Activated naive CD4-positive, alpha-beta T cell (primary cell): ENCODE measurements at places on chromosomes 2 and 18.

- DNase-seq, result no peak
These were observed 1.2 kb upstream of the ERFE start for GRCh38 chr2:238157506-238158017.

GRCh38 chr2:120990451-120990871, 254.8 kb downstream of the GLI2 start:
- no peak for DNase-seq

GRCh38 chr2:134594399-134594798, 124.4 kb downstream of the TMEM163 start:
- no peak for DNase-seq

DNA sequence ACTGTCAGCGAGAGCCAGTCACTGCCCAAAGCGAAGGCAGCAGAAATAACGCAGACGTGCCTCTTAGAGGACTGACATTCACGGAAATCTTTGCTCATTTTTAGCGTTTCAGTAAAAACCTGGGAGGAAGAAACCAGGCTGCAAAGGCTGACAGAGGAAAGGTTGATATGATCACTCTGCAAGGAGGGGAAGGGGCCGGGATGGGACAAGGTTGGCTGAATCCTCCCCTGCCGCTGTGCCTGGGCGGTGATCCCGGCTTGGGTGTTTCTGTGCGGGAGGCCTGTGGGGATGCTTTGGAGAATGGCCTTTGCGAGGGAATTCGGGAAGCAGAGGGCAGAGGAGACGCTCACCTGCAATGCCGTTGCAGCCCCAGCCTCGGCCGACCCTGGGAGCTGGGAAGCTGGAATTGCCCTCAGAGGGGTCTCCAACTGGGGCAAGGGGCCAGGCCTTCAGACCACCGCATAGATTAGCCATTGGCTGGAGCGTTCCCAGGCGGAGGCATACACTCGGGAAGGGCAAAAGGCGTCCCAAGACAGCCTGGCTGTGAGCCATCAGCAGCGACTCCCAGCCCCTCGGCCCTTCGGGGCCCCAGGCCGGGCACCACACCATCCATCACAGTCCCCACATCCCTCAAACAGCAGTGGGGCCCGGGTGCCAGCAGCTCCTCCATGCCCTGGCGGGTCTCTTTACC, 111.7 kb upstream of the GPC1 start:
- no peak for DNase-seq

DNA sequence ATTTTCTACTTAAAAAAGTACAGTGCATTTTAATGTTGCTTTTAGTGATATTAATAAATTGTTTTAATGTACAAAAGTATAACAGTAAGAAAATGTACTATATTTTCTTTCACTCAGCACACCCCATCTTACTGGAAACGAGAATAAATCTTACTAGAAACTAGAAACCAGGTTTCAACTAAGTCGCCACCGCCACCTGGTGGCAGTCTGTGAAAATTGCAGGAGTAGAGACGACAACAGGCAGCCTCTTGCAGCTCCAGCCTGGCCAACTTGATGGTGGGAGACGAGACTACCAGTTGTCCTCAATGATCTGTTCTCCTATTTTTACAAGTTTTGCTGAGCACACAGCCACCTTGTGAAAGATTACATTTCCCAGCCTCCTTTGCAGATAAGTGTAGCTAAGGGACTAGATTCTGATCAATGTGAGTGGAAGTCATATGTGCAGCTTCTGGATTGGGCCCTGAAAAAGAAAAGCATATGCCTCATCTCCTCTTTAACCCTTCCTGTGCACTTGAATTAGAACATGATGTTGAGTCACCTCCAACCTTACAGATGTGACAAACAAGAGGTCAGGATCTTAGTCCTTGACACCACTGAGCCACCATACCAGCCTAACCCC, 8.7 kb downstream of the OTOF start:
- no peak for DNase-seq

DNA sequence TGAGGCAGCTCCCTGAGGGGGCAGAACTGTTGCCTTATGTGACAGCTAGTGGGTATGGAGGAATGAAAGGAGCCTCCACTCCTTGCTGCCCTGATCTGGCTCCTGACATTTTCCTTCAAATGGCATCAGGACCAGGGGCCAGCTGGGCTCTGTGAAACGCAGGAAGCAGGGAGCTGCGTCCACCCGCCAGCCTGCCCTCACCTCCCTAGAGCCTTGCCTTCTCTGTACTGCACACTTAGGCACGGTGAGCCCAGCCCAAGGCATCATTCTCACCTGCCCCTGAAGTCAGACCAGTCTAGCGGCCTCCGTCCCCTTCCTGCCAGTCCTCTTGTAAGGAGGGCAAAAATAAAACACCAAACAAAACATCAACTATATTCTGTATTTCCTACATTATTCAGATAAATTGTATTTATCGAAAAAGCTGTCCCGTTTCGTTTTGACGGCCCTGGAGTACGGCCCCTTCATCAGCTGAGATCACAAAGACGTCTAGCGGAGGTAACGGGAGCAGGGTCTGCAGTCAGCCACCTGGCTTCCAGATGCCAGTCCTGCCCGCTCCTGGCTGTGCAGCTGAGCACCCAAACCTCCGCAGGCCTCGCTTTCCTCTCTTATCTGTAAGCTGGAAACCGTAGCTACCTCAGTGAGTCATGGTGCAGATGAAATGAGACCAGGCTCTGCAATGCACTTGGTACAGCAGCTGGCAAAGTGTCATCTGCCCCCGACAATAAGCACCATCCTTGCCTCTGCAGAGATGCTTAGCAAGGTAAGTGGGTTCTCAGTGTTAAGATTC, 6.9 kb upstream of the CTDP1 start:
- no peak for DNase-seq

DNA sequence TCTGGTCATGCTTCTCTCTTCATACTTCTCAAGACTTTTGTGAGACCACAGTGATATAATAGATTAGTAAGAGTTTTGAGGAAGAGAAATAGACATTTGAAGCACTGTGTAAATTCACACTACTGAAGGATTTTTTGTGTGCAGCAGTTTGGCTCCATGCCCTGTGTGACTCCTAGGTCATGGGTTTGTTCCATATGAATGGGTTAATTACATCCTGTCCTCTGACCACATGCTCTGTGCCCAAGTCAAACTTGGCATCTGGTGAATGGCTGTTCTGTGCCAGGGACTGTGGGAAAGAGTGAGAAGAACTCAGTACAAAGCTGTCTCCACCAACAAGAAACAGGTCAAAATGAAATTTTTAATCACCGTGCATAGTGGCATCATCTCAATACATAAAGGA, 304.0 kb downstream of the LNPK start:
- no peak for DNase-seq

DNA sequence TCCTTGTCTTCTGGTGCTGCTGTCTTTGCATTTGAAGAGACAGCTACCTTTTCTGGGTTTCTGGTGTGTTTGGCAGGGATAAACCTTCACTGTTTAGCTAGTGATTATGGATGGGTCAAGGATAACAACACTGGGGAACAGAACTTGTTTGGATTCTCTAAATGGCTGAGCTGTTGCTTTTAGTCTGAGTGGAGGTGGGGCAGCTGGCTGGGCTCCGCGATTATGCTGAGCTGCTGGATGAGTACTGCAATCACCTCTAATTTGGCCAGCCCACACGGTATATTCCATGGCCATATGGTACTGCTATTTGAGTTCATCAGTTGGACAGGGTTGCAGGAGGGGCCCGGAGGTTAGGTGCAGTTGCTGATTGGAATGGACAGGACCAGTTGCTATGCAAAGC, 361.6 kb upstream of the TFPI start:
- DNase-seq, result no peak

DNA sequence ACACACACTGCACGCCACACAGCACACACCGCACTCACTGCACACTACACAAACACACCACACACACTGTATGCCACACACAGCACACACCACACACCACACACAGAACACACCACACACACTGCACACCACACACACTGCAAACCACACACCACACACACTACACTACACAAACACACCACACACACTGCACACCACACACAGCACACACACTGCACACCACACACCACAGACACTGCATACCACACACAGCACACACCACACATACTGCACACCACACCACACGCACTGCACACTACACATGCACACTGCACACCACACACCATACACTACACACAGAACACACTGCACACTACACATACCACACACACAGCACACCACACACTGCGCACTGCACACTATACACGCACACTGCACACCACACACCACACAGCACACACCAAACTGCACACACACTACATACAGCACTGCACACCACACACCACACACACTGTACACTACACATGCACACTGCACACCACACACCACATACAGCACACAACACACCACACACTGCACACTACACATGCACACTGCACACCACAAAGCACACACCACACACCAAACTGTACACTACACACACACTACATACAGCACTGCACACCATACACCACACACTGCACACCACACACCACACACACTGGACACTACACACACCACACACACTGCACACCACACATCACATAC, 59.6 kb downstream of the ASB1 start:
- no peak for DNase-seq
